ENCODE measurements at places on chromosomes 2 and 18. TPM values are rescaled to one million over a fixed set of nuclear protein-coding genes. Genes with fewer than 3 reads are reported as not detected.

The SH2D6 gene
- 0.25 TPM for total RNA-seq

The SLC9A4 gene
- not detected for total RNA-seq

The GRB14 gene
- 2.4 TPM for total RNA-seq

- DNase-seq, result no peak
Observed at GRCh38 chr2:85854897-85855296, 33.9 kb downstream of the ST3GAL5 start.

GRCh38 chr2:180655393-180655792, 325.0 kb upstream of the UBE2E3 start:
- peak; percentile 75 for DNase-seq

Measured in foreskin keratinocyte (primary cell).